ENCODE measurements at places on chromosomes 11 and 22.

GRCh38 chr22:49192180-49192856 lies 635.4 kb downstream of the BRD1 start:
- DNase-seq: no peak

DNA sequence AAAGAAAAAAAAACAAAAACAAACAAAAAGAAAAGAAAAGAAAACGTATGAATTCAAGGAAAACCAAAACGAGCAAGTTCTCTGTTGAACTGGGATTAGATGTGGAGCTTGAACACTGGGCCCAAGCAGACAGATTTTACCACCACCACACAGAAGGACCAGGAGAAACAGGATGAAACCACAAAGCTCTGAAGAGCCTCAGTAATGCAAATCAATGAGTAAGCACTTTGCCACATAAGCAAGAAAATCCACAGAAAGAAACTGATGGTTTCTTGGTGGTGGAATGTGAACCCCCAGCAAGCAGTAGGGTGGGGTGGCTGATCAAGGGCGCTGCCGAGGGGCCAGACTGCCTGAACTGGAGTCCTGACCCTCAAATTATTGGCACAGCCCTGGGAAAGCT lies 50.9 kb upstream of the NFRKB start:
- no peak for DNase-seq

- peak; percentile 72 for DNase-seq
Observed at GRCh38 chr22:21952586-21953571, at the start of gene PPM1F. Gene PPM1F (minus strand): TSS chr22:21952848. CDS start chr22:21946048, 6,800 bp downstream.

GRCh38 chr22:42692239-42693054 lies 28.2 kb downstream of the A4GALT start:
- DNase-seq: no peak
